ENCODE measurements at places on chromosomes 7 and 10. TPM values are rescaled to one million over a fixed set of nuclear protein-coding genes. Genes with fewer than 3 reads are reported as not detected.

EN2 gene
- 0.13 TPM for total RNA-seq

TRIM50 gene
- total RNA-seq, result 0.27 TPM

FAM131B gene
- 1.6 TPM for total RNA-seq

CALML3 gene
- total RNA-seq, result 0.13 TPM

RBM20 gene
- 2.3 TPM for total RNA-seq

GTF2IRD1 gene
- total RNA-seq, result 30.2 TPM

MACROH2A2 gene
- 8.2 TPM for total RNA-seq

TACR2 gene
- total RNA-seq, result 68.4 TPM

DRGX gene
- total RNA-seq, result not detected

PAX4 gene
- not detected for total RNA-seq

ENTPD7 gene
- total RNA-seq, result 5.7 TPM

SSMEM1 gene
- total RNA-seq, result not detected

FBH1 gene
- total RNA-seq, result 76.2 TPM

FFAR4 gene
- not detected for total RNA-seq

MYO3A gene
- total RNA-seq, result 0.67 TPM

KCND2 gene
- 0.93 TPM for total RNA-seq

AKR1E2 gene
- total RNA-seq, result 15.9 TPM

GDI2 gene
- 236 TPM for total RNA-seq

Data from gastroesophageal sphincter (tissue), 4 donors.